ENCODE measurements at places on chromosomes 12 and 14.

- no peak for DNase-seq
Measured at GRCh38 chr12:58306266-58307000, 365.1 kb downstream of the ATP23 start.

GRCh38 chr12:82329508-82329907, 28.7 kb downstream of the CCDC59 start:
- no peak for DNase-seq

GRCh38 chr14:70909733-70910614, 2.7 kb downstream of the PCNX1 start:
- no peak for DNase-seq

GRCh38 chr14:104563742-104564615, 15.6 kb upstream of the C14orf180 start:
- peak; percentile 2 for DNase-seq

- DNase-seq, result no peak
Measured at GRCh38 chr14:79856381-79856780, 354.9 kb downstream of the DIO2 start.

DNA sequence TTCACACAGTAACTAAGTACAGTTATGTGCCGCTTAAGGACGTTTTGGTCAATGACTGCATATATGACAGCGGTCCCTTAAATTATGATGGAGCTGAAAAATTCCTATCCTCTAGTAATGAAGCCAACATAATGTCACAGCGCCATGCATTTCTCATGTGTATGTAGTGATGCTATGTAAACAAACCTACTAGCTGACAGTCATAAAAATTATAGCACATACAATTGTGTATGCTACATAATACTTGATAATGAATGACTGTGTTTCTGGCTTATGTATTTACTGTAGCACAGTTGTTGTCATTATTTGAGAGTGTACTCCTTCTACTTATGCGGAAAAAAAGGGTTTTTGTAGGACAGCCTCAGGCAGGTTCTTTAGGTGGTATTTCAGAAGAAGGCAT, 99.7 kb downstream of the DACT1 start:
- no peak for DNase-seq

DNA sequence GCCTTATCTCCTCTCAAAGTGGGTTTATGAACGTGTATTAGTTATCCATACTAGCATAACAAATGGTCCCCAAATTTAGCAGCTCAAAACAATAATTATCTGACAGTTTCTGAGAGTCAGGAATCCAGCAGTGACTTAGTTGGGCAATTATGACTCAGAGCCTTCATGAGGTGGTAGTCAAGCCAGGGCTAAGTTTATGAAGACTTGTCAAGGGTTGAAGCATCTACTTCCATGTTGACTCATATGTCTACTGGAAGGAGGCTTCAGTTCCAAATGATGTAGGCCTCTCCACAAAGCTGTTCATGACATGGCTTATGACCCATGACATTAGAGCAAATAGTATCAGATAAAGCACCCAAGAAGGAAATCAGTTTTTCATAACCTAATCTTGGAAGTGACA, 73.2 kb downstream of the IPO8 start:
- DNase-seq, result peak; percentile 64

- DNase-seq, result no peak
Measured at GRCh38 chr14:53683229-53683628, 273.4 kb downstream of the BMP4 start.

DNA sequence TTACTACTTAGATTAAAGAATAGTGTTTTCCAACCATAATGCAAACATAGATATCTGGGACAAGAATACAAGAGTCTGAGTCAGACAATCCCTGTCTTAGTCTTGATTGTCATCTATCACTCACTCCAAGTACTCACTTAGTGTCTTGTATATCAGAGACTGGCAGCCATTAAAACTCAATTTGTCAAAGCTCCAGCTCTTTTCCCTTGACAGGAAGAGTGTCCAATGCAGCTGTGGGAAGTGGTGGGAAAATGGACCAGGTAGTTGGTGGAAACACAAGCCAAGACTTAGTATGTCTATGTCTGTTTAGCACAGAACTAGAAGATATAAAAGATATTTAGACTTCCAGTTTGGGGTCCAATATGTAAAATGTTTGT, 271.6 kb upstream of the CLEC14A start:
- DNase-seq, result no peak

DNA sequence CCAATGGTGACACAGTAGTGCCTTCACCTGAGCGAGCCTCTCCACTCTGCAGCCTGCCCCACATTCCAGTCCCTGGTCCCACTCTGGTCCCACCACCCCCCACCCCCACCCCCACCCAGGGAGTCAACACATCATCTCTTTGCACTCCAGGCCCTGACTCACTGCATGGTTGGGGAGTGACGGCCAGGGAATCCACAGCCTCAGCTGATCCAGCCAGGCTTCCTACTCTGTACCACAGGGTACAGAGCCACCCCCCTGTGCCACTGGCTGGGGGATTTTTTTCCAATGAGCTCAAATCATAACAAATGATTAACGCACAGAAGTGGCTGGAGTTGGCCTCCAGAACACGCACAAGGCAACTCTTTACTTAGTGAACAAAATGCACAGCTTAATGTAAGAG, 233.7 kb downstream of the NTF3 start:
- DNase-seq, result no peak

- DNase-seq, result no peak
Measured at GRCh38 chr14:56064513-56064912, 53.7 kb upstream of the PELI2 start.

DNA sequence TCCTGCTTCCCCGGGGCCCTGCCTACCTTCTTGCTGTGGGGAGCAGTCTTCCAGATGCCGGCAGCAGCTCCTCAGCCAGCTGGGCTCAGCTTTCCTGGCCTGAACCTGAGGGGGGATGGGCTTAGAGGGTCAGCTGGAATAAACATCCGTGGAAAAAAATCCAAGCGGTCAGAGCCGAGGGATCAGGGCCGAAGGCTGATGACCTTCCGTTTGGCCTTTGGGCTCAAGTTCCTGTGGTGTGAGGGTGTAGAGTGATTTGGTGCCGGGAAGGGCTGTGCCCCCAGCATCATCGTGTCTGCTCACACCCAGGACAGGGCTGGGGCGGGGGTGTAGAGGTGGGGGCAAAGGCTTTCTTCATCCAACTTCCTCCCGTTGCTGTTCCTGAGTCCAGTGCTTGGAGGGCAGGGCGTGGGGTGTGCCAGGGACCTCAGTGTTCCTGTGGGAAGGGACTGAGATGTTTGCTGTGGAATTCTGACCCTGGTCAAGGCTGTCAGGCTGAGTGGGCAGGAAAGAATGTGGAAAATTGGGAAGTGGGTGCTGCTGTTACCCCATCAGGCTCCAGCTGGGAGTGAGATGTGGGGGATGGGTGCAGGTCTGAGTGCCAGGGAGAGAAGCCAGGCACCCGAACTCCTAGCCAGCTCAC, 2.6 kb downstream of the SMIM41 start:
- DNase-seq, result no peak

GRCh38 chr14:21476523-21476924, 235 bp downstream of the RAB2B start:
- DNase-seq, result no peak

DNA sequence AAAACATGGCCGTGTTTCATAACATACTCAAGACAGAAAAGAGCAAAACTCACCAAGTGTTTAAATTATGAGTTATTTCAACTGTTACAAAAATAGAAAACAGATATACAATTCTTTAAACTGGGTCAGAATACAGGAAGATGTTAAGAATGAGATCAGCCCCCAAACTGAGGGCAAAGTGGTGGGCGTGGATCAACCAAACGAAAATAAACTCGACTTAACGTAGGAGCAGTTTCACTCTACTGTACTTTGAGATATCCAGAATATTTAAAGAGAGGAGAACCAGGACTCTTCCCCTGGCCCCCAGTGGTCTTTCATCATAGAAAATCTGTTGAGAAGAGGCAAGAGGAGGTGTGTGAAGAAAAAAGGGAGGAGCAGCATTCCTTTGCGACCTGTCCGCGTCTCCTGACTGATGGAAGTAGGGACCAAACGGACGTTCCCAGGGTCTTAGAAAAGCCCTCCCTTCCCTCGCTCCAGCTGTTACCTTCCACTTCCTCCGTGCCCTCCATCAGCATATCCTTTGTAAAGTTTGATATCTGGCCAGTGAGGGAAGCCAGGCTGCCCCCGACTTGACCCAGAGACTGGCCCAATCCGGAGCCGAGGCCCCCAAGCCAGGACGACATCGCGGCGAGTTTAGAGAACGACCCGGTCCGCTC, 668 bp downstream of the TRIP11 start:
- DNase-seq, result no peak

DNA sequence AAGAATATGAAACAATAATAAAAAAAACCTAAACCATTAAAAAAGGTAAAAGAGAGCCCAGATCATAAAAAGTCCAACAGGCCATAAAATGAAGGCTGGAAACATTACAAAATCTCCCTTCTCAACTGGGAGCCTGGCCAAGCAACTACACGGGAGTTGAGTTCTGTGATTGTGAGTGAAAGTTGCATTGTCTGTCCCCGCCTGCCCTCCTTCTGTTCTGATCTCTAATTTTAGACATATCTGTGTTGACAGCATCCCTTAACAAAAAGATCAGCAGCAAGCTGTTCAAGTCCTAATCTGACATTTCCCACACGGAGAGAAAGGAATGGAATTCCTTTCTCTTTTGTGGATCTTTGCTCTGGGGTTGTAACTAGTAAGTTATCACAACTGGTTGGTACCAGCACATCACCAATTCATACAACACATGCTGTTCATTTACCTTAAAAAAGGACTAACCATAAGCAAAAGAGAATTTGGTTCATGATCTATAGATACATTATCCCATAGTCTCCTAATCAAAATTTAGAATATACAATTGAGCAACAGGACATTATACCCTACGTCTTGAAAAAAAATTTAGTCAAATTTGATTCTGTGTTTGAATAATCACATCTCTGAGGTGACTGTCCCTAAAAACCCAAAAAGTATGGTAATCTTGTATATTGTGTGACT, 205.1 kb upstream of the GZMB start:
- DNase-seq, result no peak

DNA sequence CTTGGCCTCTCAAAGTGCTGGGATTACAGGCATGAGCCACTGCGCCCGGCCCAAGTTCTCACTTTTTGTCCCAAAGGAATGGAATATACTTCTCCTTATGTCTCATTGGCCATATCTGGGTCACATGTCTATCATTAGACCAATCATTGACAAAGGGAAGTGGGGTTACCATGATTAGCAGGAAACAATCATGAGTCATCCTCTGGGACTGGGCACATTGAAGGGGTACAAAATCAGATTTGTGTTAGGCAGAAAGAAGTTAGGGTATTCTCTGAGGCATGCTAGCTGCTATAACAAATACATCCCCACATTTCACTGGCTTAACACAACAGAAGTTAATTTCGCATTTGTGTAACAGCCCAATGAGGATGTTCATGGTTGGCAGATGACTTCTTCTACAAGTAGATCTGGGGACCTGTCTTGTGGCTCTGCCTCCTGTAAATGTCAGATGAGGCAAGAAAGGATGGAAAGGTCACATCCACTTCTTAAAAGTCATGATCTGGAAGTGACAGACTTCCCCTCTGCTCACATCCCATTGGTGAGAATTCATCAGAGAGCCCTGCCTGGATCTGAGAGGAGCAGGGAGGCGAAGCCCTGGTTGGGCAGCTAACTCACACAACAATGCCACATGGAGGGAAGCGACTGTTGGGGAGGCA, 3.1 kb downstream of the CCDC63 start:
- no peak for DNase-seq

DNA sequence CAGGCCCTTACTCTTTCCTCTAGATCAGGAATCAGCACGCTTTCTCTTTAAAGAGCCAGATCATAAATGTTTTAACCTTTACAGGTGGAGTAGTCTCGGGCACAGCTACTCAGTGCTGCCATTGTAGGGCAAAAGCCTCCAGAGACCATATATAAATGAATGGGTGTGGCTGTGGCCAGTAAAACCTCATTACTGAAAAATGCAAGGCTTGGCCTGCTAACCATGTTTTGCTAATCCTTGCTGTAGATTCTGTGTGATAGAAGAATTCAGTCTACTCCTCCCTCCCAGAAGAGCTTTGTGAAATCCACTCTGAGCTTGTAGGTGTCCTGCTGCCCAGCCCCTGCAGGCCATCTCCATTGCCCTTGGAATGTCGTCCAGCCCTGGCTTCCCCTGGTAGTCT, 58.1 kb downstream of the HSP90AA1 start:
- DNase-seq, result peak; percentile 45

DNA sequence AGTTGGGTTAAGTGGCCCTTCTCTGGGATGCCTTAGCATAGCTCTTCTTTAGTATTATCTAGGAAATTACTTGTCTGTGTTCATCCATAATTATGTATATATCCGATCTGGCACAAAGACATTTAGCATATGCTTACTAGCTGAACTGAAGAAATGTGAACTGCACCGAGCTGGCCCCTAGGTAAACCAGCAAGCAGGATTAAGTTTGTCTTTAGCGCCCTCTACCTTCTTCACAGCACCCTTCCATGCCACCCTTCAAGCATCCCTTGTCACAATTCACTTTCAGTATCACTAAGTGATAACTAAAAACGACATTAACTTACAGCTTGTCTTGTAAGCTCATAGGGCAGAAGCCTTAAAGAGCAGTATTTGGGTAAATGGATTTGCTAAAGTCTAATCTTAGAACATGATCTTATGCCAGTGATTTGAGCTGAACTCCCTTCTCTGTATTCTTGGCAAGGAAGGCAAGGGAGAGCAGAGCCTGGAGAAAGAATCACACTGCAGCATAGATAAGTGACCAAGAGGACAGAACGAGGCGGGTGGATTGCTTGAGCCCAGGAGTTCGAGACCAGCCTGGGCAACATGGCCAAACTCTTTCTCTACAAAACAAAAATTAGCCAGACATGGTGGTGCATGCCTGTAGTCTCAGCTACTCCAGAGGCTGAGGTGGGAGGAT, 2.6 kb upstream of the HAL start:
- DNase-seq, result no peak

- no peak for DNase-seq
Measured at GRCh38 chr12:110794623-110795280, 52.0 kb upstream of the CCDC63 start.

DNA sequence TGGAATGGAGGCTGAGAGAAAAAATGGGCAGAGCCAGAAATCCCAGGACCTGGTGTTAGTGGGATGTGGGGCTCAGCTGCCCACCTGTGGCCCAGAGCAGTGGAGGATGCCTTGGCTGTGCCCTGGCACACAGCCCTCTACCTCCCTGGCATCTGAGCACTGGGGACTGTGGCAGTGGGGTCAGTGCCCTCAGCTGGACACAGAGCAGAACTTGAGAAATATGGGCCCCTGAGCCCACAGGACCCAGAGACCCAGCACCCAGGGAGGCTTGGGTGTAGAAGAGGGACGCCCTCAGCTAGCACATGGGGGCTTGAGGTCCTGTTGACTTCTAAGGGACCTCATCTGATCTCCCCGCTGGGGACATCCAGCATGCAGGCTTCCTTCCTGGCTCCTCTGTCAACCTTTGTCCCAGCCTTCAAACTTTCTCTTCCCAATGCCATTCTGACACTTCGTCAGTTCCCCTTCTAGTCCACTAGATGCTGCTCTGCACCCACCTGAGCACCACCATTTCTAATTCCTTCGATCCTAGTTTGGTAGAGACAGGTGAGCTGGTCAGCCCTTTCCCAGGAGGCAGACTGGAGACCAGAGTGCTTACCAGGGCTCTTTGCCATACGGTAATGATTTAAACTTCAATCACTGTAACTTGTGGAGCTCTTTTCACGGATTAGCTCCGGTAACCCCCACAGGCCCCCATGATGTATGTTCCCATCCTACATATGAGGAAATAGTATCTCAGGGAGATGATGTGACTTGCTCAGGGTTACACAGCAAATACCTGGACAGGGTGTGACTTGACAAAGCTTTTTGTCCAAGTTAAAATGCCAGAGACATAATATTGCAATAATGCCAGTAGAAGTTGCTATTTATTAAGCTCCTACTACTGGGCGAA, 143.7 kb downstream of the ASCL4 start:
- no peak for DNase-seq

- no peak for DNase-seq
Measured at GRCh38 chr14:22018890-22019289, 345.3 kb upstream of the OR4E1 start.

GRCh38 chr12:54416687-54417603, 2.1 kb downstream of the ITGA5 start:
- no peak for DNase-seq
